ENCODE measurements at places on chromosomes 1 and 21. TPM values are rescaled to one million over a fixed set of nuclear protein-coding genes. Genes with fewer than 3 reads are reported as not detected.

GRCh38 chr1:167056529-167057231, 33.5 kb downstream of the GPA33 start:
- H3K36me3 ChIP-seq, result no peaks in the 10 kb centered on the region
- DNase-seq, result no peak
- H3K4me3 ChIP-seq, result no peak overlapping the region
- H3K4me1 ChIP-seq, result peaks cover 7% of the 10 kb centered on the region

DNA sequence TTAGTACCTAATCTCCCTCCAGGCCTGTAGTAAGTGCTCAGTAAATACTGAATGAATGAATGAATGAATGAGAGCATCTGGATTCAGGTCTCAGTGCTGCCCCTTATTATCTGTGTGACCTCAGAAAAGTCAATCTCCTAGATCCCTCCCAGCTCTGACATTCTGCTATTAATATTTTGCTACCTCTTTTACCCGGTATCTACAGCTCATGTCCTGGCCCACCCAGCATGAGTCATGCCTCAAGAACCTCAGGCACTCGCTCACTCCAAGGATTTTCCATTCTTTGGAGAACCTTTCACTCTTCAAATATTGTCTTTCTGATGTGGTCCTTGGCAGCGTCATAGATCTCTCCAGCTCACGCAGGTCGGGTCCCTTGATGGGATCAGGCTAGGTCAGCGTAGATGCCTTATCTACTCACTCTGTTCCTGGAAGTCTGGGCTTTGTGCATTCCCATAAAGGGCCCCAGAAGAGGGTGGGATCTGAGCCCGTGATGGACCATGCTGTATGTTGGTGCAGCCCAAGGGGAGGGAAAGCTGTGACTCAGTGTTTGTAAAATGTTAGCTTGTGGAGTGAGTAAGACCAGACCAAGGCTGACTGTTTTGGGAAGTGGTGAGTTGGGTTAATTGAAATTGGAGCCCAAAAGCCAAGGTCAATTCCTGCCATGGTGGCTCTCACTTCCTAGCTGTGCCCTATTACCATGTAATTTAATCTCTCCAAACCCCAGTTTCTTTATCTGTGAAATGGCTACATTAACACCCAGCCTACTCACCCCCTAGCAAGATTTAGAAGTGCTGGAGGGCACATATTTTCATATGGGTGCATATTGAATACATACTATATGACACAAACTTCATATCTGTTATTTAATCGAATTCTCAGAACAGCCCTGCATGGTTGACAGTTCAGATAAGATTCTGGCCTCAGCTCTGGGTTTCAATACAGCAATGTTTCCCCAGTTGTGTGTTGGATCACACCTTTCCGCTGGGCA, 214.1 kb upstream of the USP24 start:
- H3K4me3 ChIP-seq, result no peak overlapping the region
- peaks cover 8% of the 10 kb centered on the region for H3K36me3 ChIP-seq
- no peak for DNase-seq
- peaks cover 42% of the 10 kb centered on the region for H3K4me1 ChIP-seq
- H3K27me3 ChIP-seq, result no peaks in the 10 kb centered on the region

DNA sequence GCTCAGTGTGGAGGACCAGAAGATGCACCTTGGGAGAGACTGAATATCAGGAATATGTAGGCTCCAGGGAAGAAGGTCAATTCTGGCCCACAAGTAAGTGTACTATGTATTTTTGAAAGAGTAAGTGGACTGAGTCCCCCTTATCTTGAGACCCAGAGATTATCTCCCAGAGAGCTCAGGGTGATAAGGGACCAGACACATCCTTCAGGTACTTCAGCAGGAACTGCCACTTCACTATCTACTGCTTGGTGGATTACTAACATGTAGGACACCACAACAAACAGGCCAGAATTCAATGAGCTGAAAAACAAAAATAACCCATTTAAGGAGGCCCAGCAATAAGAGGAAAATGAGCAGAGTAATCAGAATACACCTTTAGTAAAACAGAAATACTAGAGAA, 119.2 kb downstream of the ZNF644 start:
- no peaks in the 10 kb centered on the region for H3K27me3 ChIP-seq
- no peak overlapping the region for H3K4me3 ChIP-seq
- no peaks in the 10 kb centered on the region for H3K4me1 ChIP-seq
- peaks cover 35% of the 10 kb centered on the region for H3K36me3 ChIP-seq
- DNase-seq, result no peak
- no peak overlapping the region for H3K27ac ChIP-seq

GRCh38 chr1:218548764-218549163, 203.6 kb downstream of the TGFB2 start:
- peaks cover 2% of the 10 kb centered on the region for H3K4me1 ChIP-seq
- H3K27ac ChIP-seq, result no peak overlapping the region
- no peak for DNase-seq
- no peak overlapping the region for H3K4me3 ChIP-seq
- H3K36me3 ChIP-seq, result no peaks in the 10 kb centered on the region

PGLYRP4 gene
- not detected for total RNA-seq

FCRL6 gene
- total RNA-seq, result not detected

PTGFRN gene
- 51.1 TPM for total RNA-seq

Measured in osteocyte (in vitro differentiated cells).